ENCODE measurements at places on chromosomes 7 and 10.

GRCh38 chr10:101602761-101603398 lies 14.8 kb downstream of the DPCD start:
- DNase-seq, result peak; percentile 64

DNA sequence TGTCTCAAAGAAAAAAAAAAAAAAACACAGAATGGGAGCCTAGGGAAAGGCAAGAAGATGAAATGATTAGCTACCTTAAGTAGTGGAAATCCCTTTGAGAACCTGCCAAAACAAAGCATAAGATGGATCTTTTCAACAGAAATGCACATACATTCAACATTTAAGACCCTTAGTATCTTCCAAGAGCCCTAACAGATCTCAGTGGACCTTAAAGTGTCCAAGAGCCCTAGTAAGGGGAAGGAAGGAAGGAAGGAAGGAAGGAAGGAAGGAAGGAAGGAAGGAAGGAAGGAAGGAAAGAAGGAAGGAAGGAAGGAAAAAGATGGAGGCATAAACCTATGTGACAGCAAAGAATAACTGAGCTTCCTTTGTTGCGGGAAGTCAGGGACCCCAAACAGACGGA lies 11.6 kb upstream of the MACROH2A2 start:
- DNase-seq, result no peak

DNA sequence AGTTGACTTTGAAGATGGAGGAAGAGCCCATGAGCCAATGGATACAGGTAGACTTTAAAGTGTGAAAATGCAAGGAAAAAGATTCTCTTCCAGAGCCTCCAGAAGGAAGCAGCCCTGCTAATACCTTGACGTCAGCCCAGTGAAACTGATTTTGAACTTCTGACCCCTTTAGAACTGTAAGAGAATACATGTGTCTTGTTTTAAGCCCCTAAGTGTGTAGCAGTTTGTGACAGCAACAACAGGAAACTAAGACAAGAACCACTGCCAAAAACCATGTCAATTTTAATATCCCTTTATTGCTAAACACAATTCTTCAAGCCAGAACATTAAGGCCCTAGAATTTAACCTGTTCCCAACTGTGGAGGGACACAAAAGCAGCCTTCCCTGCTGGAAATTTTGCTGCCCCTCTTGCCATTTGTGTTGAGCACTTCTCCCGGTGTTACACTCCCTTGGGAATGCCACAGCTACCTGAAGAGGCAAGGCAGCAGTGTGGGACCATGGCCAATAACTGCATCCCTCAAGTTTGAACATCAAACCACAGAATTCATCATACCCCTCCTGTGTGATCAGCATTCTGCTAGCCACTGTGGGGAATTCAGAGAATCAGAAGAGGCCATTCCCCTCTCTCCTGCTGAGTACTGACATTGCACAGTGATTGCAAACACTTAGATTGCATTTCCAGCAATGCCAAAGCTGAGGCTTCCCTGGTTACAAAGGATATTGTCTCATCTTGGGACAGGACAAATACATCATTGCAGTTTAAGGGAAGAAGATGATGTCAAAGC lies 12.3 kb upstream of the CCDC172 start:
- DNase-seq, result no peak

GRCh38 chr7:134632937-134633540 lies 13.6 kb upstream of the BPGM start:
- no peak for DNase-seq

DNA sequence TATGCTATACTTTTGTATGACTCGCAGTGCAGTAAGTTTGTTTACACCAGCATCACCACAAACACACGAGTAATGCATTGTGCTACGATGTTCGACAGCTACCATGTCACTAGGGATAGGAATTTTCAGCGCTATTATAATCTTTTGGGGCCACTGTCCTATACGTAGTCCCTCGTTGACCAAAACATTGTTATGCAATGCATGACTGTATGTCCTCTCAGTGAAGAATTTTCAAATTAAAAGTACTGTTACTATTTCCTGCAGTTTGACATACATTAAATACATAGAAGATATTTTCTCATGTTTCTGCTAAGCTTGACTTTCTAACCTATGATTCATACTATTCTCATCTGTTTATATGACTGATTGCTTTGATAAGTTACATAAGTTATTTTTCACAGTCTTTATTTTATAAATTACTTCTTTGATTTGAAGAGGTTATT lies 203.6 kb downstream of the VTI1A start:
- no peak for DNase-seq

GRCh38 chr10:18104223-18104872 lies 35.9 kb upstream of the CACNB2 start:
- DNase-seq, result peak; percentile 25

DNA sequence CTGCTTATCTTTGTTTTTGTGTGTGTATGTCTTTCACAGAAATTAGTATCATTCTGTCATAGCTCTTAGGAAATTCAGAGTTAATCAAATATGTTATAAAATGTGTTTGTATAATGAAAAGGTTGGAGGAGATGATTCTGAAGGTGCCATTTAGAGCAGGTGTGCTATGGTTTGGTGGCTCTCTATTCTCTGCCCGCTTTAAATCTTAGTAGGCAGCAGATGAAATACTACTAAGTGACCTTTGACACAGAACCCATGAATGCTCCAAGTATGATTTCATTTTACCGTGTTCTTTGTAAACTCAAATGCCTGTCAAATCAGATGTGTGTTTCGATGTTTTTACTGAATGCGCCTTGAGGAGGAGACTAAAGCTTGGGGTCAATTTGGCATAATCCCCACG lies 24.5 kb downstream of the ZEB1 start:
- no peak for DNase-seq

DNA sequence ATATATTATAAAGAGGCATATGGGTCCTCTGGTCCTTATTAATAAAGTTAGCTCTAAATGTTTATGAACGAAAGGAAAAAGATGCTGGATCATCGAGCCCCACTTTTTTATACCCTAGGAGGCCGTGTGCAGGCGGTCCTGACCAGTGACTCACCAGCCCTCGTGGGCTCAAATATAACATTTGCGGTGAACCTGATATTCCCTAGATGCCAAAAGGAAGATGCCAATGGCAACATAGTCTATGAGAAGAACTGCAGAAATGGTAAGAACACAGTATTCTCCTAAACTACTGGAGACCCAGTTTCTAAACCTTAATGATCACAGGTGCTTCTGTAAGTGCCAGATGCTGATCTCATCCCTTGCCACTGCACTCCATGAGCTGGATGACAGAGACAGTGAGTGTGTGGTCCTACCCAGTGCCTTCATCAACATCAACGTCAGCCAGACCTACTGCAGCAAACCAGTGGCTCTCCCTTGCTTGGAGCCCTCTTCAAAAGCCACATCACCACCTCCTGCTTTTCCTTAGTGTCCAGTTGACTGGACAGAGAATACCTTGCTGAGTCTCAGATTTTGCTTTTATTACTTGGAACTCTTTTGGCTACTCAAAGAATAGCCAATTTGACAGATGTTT lies 7.6 kb downstream of the GPNMB start:
- DNase-seq, result no peak

- DNase-seq, result no peak
Observed at GRCh38 chr7:124777268-124777667, 11.7 kb upstream of the GPR37 start.

DNA sequence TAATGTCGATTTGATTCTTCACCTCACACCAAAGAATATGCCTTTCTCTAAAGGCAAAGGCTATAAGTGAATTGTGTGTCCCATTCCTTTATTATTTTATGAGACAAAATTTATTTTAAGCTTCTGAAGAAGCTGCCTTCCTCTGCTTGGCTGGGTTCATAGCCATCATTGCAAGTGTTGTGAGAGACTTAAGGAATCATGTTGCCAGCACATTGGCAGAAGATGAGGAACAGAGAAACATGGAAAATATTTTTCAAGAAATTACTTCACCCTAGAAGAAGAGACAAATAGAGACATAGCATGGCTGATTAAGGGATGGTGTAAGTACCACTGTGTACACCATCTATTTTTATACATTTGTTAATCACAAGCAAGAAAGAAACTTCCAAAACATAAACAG lies 230.1 kb upstream of the SEMA3E start:
- DNase-seq, result no peak

DNA sequence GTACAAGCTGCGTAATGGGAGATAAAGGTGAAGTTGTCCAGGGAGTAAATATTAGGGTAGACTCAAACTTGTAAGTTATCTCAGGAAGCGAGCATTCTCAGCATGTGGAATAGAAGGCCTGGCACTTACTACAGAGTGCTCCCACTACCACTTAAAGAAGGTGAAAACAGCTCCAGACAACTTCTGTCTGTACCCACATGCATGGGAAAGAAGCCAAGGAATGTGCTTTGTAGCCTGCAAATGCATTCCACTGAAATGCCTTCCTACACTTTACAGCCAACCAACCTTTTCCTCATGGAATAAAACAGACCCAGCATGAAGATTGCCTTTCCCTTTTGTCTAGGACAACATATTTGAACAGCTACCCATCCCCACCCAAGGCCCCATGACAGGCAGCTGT lies 45.4 kb upstream of the NPSR1 start:
- DNase-seq, result no peak

DNA sequence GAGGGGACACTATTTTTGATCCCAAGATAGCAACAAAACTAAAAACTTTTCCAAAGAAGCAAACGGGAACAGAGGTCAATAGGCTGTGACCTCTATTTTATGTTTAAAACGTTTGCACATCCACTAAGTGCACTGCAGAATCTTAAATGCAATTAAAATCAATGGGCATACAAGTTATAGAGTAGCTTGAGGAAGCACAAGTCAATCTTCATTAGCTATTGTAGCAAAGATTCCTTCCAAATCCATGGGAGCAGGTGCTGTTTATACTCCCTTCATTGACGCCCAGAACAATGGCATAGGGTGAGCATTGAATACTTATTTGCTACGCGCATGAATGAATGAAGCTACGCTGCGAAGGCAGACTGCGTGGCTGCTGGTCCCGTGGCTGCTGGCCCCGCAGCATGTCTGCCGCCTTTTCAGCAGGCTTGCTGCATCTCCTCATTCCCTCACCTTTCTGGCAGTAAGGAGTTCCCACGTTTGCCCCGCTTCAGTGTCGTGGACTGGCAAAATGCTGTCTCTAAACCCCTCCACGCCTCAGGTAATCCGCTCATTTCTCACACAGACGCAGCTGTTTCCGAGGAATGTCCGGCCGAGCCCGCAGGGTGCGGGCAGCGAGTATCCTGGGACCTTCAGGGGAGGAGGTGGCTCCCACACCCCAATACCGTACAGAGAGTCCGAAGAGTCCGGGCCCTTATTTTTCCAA lies 754 bp upstream of the PHYHIPL start:
- no peak for DNase-seq

GRCh38 chr10:77334501-77334900 lies 303.1 kb downstream of the KCNMA1 start:
- DNase-seq, result no peak

DNA sequence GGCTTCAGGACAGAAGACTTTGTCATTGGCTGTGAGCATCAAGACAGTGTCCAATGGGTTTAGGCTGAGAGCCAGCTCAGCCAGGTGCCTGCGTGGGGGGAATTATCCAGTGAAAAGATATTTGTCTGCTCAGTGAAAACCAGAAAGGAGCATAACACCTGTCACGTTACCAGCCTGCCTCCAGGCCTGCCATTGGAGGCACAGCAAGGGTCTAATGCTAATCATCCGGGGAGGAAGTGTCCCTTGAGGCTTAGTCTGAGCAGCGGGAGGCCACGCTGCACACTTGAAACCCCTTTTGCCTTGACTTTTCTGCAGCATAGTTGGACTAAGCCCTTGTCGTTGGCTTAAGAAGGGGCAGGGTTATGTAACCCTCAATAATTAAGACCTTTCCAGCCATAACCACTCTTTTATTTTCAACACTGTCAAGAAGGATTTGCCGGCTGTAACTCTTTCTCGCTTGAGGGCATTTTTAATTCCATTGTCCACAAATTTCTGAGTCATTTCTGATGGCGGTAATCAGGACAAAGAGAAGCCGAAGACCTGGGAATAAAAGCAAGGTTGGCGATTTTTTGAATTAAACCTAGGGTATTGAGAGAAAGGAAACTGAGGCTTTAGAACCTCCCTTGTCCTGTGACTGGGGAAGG lies 639.6 kb upstream of the FOXK1 start:
- DNase-seq, result no peak

DNA sequence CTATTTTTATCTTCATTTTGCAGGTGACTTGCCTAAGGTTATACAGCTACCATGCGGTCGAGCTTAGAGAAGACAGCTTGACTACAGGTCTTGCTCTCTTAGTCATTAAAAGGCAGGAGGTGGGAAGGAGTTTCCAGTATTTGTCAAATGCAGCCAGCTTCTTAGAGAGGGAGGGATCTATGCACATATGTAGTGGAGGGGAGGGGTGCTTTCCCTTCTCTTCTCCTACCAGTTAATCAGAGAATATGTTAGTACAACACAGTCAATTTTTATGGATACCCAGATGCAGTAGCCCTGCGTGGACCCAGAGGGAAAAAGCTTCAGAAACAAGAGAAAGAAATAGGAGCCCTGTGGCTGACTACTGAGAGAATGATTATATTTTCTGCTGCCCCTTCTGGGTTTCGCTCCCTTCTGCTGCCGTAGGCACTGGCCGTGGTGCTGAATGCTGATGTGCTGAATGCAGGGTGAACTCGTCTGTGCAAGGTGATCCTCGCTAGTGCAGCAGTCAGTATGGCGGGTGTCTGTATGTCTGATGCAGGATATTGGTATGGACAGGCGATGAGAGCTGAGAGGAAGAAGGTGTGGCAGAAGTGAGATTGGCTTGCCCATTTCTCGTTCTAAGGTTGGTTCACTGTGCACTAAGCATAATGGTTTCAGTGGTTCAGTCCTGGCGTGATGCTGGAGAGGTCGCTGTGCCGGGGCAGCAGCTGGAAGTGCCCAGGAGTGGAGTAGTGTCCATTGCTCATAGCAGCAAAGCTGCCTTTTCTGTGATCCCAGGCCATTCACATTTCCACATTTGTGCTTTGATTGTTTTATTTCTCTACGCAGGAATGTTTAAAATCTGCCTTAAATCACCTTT lies 189.2 kb upstream of the PODXL start:
- peak; percentile 2 for DNase-seq

GRCh38 chr10:93006435-93007039 lies 54.1 kb upstream of the CYP26C1 start:
- no peak for DNase-seq

Measured in activated T-cell treated with anti-CD3 and anti-CD28 coated beads for 48 hours (primary cell).